Tibial nerve (tissue), 4 donors: ENCODE measurements at places on chromosomes 2 and 18. TPM values are rescaled to one million over a fixed set of nuclear protein-coding genes. Genes with fewer than 3 reads are reported as not detected.

Gene INHA
- total RNA-seq, result 1.1 TPM

Gene SIX3
- total RNA-seq, result not detected

Gene FOXI3
- not detected for total RNA-seq

Gene MOGAT1
- total RNA-seq, result not detected

Gene KDSR
- total RNA-seq, result 49.6 TPM

Gene TXNDC2
- not detected for total RNA-seq

Gene CSRNP3
- total RNA-seq, result 5.5 TPM

Gene ZSWIM2
- not detected for total RNA-seq

DNA sequence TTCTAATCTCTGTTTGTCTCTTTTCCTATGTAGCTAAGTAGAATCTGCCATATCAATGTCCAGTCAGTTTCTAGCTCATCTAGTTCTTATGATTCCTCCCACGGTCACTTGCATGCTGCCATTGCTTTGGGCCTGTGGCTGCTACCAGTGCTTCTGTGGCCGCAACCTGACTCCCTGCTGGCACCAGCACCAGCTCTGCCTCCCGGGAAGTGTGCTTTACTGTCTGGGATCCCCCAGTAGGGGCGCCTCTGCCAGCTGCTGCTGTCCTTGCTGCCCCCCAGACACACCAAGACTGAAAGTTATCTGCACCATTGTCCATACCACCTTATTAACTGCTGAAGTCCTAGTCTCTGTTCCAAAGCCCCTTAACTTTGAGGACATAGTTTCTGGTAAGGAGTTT is 56.3 kb downstream of the RAPGEF4 start:
- DNase-seq, result no peak

DNA sequence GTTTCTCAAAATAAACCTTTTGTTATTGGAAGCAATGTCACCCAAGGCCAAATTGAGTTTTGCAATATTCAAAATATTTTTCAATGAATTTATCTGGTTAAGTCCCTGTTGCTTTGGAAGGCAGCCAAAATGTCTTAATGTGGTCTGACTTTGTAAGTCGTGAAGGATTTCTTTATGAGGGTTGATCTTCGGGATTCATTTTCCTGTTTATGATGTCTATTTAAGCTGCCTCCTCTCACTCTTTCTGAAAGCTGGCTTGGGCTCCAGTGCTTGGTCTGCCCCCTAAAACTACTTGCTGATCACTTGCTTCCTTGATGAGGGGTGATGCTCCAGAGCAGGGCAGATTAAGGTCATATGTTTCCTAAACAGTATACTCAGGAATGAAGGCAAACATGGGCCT is 141.1 kb downstream of the ANTXR1 start:
- no peak for DNase-seq

- DNase-seq, result no peak
These were observed 8.4 kb downstream of the KIF1A start for GRCh38 chr2:240811346-240812300.

GRCh38 chr18:35024965-35025364 is 16.2 kb upstream of the MAPRE2 start:
- DNase-seq, result peak; percentile 55

- no peak for DNase-seq
These were observed 24.4 kb downstream of the SPP2 start for GRCh38 chr2:234074751-234075517.

- no peak for DNase-seq
These were observed 123.2 kb downstream of the KCTD1 start for GRCh38 chr18:26425148-26425531.

DNA sequence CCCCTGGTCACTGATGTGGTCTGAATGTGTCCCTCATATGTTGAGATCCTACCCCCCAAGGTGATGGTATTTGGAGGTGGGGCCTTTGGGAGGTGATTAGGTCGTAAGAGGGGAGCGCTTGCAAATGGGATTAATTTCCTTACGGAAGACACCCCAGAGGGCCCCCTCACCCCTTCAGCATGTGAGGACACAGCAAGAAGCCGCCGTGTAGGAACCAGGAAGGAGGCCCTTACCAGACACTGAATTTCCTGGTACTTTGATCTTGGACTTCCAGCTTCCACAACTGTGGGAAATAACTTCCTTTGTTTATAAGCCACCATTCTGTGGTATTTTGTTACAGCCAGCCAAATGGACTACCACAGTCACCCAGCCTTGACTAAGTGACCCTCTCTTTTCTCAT is 35.9 kb downstream of the NCK2 start:
- DNase-seq, result no peak

- no peak for DNase-seq
These were observed 82.2 kb downstream of the RAB31 start for GRCh38 chr18:9790261-9790660.

GRCh38 chr2:233082222-233082930 is 22.2 kb downstream of the INPP5D start:
- no peak for DNase-seq

DNA sequence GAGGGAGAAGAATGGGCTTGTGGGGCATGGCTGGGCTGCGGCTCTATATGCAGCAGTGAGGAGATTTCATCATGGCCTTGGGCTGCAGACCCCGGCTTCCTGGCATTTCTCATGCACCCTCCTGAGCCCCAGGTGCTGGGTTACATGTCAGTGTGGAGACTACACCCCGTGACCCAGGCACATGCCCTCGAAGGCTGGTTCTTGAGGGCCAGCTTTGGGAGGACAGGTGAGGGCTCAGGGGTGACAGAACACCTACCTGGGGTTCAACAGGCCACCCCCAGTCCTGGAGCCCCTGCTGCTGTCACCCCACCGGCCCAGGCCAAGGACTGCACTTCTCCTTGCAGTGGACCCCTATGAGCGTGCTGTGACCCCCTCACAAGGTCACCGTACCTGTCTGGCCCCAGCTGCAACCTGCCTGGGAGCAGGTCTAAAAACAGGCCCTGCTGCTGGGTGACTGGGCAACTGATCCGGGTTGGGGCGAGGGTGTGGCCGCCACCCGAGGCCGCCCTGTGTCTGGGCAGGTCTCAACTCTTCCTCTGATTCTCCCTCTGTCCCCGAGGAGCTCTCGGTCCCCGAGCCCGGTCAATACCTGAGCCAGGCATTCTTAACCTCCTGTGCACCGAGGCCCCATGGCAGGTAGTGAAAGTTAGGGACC is 94.8 kb upstream of the OTOS start:
- DNase-seq, result no peak

- no peak for DNase-seq
These were observed 154.2 kb upstream of the CCDC195 start for GRCh38 chr2:224870341-224870740.

DNA sequence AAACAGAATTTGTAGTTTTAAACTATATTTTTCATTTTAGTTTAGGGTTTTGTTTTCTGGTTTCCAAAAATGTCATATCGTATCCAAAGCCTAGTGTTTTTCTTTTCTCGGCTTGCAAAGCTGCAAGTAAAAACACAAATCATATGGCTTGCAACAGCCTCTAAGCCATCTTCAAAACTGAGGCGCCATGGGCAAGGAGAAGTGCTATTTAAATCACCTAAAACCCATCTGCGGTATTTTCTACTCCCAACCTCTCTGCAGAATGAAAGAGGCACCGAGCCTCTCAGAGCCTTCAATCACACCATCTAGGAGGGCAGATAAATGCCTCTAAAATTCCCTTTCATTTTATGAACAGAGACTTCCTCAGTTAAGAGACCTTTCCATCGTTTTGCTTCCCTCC is 25.2 kb downstream of the FECH start:
- no peak for DNase-seq

- DNase-seq, result no peak
These were observed 253.5 kb downstream of the LDLRAD4 start for GRCh38 chr18:13471971-13472628.

DNA sequence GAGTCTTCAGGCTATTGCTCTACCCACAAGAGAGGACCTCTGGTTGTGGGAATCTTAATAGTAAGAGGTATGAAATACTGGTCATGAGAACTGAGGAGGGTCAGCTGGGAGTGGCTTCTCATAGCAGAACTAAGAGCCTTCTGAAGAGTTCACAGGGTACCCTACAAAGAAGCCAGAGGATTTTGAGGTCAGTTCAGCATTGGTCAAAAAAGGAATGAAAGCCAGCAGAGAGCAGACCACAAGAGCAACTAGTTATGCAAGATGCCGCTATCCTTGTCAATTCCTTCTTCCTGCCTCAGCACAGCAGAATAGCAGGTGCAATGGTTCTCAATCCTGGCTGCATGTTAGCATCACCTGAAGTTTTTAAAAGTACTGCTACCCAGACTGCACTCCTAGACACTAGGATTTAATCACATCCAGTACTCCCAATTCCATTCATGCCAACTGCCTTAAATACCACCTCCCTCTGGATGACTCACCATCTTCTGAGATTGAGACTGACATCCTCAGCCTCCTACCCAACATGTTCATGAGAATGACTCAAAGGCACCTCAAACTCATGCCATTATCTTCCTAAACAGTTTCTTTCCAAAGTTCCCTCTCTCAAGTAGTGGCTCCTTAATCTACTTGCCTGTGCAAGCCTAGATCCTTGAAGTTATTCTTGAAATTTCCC is 81.0 kb upstream of the RBMS1 start:
- DNase-seq, result no peak

DNA sequence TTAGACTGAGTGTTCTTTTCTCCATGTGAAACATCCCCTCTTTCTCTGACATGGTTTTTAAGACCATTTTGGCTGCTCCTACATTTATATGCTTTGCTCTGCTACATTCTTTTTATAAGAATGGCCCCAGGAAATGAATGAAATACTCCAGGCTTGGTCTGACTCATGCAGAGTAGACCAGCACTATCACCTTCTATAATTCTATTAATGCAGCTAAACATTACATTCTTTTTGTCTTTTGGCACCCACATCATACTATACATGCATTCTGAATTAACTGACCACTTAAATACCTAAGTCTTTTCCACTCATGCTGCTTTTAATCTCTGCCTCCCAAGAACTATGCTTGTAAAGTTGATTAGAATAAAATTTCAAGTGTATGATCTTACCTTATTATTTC is 94.1 kb downstream of the AAK1 start:
- DNase-seq, result no peak

GRCh38 chr18:45642238-45642637 is 27.0 kb downstream of the SLC14A2 start:
- DNase-seq, result peak; percentile 9

GRCh38 chr2:57615855-57616556 is 430.6 kb upstream of the VRK2 start:
- DNase-seq, result no peak

GRCh38 chr2:238108423-238109183 is 8.5 kb downstream of the ESPNL start:
- no peak for DNase-seq

DNA sequence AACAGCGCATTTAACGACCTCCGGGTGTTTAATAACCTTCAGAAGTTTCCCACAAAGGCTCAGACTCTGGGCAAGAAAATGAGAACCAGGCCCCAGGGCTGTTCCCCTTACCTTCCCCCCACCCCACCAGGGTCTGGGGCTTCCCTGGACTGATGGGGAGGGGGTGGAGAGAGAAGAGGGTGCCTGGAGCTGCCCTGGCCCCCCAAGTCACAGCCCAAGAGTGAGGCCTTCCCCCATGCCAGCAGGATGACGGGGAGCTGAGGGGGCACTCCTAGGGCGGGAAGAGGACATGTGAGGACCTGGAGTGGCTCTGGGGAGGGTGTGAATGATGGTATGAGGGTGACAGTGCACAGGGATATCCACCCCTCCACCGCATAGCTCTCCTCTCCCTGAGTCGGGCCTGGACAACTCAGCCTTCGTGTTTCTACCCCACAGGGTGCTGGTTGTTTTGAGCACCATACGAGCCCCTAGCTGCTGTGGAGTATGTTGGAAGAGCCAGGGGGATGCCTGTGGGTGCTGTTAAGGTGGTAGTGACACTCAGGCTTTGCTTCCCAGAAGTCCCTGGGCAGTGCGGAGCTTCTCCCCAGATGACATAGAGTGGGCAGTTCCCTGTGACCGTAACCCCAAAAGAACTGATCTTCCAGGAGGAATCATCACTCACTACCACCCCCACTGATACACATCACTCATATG is 3.9 kb downstream of the PKDCC start:
- no peak for DNase-seq

DNA sequence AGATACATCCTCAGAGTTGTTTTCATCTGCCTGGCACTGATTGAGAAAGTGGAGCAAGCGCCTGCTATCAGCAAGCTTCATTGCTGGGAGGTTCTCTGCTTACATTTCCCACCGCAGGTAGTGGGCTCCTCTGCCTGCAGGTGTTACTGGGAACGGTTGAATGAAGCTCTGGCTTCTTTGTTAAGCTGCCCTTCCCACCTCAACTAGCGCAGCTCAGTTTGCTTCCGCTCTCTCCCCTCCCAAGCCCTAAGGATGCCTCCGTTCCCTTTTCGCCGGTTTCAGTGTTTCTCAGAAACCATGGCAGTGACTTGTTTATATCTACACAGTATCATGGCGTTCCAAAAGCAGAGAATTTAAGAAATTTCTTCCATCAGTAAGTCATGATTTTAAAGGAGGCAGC is 72.2 kb upstream of the B3GNT7 start:
- DNase-seq, result no peak

DNA sequence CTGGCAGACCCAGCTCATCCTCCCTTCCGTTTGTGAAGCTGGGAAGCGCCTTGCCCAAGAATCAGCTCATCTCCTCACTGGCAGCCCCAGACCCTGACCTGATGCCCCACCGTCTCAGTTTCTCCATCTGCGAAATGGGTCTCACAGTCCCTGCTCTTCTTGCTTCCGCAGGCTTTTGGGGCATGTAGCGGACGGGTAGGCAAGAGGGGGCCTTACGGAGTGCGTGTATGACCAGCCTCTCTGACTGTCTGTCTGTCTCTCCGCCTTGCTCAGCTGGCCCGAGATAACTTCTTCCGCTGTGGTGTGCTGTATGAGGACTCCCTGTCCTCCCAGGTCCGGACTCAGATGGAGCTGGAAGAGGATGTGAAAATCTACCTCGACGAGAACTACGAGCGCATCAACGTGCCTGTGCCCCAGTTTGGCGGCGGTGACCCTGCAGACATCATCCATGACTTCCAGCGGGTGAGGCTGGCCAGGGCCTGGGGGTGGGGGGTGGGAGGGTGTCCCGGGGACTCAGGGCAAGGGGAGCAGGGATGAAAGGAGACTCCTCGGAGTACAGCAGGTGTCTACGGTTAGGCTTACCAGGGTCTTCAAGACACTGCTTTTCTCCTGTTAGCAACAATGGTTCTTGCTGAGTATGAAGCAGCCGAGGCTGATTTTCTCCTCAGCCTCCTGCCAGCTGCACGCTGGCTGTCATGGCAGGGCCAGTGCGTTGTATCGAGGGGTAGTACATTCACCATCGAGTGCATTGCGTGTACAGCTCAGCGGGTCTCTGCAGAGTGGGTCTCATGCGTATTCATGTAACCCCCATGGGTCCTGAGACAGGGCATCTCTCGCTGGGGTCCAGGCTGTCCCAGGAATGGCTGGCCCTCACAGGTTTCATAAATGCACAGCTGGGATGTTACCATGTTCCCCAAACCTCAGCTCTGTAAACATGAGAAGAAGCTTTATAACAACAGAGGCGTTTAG is 10.9 kb downstream of the ITM2C start:
- DNase-seq, result no peak
